ENCODE measurements at places on chromosomes 1 and 21.

DNA sequence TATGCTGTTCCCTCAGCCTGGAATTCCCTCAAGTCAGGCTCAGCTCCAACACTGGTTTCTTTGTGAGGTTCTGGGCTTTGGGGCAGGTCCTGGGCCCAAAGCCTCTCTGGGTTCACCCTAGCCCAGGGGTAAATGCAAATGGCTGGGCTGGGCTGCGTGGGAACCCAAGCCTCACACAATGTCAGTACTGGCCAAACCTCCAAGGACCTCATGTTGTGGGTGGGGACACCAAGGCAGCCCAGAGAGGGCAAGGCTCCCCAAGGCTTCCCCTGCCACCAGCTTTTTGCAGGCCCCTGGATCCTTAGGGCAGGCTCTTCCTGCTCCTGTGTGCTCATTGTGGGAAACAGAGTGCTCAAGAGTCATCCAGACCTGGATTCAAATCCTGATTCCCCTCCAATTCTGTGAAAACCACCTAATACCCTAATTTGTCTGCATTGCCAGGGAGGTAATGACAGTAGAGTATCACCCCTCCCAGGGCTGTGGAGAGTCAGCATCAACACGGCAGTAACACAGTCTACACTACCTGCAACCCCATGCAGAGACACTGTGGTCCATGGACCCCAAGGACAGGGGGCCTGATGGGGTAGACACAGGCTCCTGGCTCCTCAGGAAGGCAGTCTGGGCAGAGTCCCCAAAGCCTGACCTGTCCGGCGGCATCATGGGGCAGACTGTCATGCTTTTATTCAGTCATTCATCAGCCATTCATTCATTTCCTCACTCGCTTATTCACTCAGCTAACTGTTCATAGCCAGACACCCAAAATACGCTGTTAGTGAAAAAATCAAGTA, 85.7 kb downstream of the DMRTB1 start:
- no peak for DNase-seq

GRCh38 chr1:153937331-153937730, 9.2 kb downstream of the DENND4B start:
- no peak for DNase-seq

DNA sequence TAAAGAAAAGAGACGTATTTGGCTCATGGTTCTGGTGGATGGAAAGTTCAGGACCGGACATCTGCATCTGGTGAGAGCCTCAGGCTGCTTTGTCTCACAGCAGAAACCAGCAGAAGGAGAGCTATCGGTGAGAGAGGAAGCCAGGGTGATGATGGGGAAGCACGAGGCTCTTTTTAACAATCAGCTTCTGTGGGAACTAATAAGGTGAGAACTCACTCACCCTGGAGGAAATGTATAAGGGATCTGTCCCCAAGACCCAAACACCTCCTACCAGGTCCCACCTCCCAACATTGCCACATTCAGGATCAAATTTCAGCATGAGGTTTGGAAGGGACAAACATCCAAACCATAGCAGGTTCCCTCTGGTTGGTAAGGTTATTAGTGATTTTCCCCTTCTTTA, 32.8 kb downstream of the ASTN1 start:
- DNase-seq, result no peak

DNA sequence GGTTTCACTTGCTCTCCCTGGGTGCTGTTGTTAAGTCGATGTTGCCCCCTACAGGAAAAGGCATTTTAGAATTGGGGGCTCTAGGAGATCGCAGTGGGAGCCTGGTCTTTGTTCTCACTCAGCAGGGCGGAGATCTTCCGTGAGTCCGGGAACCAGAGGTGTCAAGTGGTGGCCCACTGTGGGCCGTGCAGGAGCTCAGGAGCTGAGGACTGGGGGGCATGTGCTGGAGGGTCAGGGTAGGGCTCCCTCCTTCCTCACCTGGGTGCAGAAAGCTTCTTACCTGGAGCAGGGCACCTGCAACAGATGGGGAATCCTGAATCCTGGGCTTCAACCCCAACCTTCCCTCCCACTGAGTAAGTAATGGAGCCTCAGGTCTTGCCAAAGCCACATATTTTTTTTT, 392.7 kb downstream of the NPHP4 start:
- DNase-seq, result no peak

DNA sequence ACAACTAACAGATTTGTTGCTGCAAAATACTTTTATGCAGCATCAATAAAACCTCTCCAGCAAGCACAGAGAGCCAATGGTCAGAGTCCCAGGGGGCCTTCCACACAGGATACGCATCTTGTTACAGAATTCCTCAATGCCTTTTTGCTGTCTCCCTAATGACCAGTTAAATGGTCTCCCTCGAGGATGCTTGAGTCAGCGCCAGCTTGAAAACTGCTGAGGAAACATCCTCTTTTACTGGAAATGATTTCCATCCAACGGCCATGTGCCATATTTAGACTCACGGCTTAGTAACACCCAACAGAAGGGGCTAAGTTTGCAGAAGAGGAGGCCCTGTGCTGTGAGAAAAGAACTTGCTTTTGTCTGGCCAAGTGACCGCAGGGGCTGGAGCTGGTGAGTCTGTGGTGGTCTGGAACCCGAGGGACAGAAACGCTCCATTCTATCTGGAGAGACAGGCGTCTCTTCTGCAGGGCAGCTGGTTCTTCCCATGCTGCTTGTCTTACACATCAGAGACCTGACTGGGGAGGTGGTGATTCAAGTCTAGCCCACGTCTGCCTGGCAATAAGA, 496.4 kb downstream of the SETD4 start:
- no peak for DNase-seq

Data from kidney (tissue), 22 donors.